ENCODE measurements at places on chromosomes 4 and X. TPM values are rescaled to one million over a fixed set of nuclear protein-coding genes. Genes with fewer than 3 reads are reported as not detected.
A peak's percentile ranks its signal among the peaks of the same experiment; 100 is the strongest.

CXCL11 gene
- total RNA-seq, result not detected

GRCh38 chr4:81214144-81214880 lies 710 bp downstream of the PRKG2 start:
- peak overlapping the region; percentile 67 for H3K27ac ChIP-seq
- H3K4me3 ChIP-seq, result peak overlapping the region; percentile 70
- peaks cover 4% of the 10 kb centered on the region for H3K4me1 ChIP-seq
- DNase-seq, result no peak
- H3K27me3 ChIP-seq, result peaks cover 4% of the 10 kb centered on the region

H2BW2 gene
- total RNA-seq, result not detected

- no peak overlapping the region for H3K27ac ChIP-seq
- DNase-seq, result no peak
- H3K27me3 ChIP-seq, result no peaks in the 10 kb centered on the region
Measured at GRCh38 chr4:166981847-166982246, 252.4 kb downstream of the SPOCK3 start.

- no peaks in the 10 kb centered on the region for H3K4me1 ChIP-seq
- H3K4me3 ChIP-seq, result no peak overlapping the region
- H3K27me3 ChIP-seq, result no peaks in the 10 kb centered on the region
- H3K36me3 ChIP-seq, result no peaks in the 10 kb centered on the region
Measured at GRCh38 chrX:131402124-131402811, 113.2 kb upstream of the IGSF1 start.

GRCh38 chrX:77565278-77565677 lies 118.1 kb downstream of the FGF16 start:
- H3K4me3 ChIP-seq, result no peak overlapping the region
- no peaks in the 10 kb centered on the region for H3K4me1 ChIP-seq
- no peak overlapping the region for H3K27ac ChIP-seq

GRCh38 chrX:114152130-114152529 lies 431.8 kb upstream of the HTR2C start:
- H3K4me1 ChIP-seq, result no peaks in the 10 kb centered on the region
- no peak overlapping the region for H3K4me3 ChIP-seq
- DNase-seq, result no peak
- H3K36me3 ChIP-seq, result no peaks in the 10 kb centered on the region

- H3K27me3 ChIP-seq, result no peaks in the 10 kb centered on the region
- H3K4me3 ChIP-seq, result no peak overlapping the region
Measured at GRCh38 chr4:87053802-87054767, 119.3 kb downstream of the AFF1 start.

DNA sequence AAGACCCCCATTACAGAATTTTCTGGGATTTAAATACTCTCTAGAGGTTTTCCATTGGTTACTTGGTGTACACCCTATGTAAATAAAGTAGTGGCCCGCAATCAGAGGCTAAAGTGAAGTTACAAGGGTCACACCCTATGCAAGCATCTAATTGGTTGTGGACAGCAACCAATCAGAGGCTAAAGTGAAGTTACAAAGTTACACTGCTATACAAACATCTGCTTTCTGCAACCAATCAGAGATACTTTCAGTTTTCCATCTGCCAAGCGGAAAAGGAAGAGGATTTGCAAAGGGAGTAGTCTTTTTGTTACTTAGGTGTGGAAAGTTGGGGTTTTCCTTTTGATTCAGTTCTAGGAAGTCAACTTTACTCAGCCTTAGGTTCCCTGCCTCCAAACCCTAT lies 2.0 kb upstream of the ATRX start:
- no peak for DNase-seq
- no peak overlapping the region for H3K27ac ChIP-seq
- peak overlapping the region; percentile 51 for H3K4me3 ChIP-seq

N4BP2 gene
- 7.7 TPM for total RNA-seq

ADAMTS3 gene
- 0.18 TPM for total RNA-seq

DNA sequence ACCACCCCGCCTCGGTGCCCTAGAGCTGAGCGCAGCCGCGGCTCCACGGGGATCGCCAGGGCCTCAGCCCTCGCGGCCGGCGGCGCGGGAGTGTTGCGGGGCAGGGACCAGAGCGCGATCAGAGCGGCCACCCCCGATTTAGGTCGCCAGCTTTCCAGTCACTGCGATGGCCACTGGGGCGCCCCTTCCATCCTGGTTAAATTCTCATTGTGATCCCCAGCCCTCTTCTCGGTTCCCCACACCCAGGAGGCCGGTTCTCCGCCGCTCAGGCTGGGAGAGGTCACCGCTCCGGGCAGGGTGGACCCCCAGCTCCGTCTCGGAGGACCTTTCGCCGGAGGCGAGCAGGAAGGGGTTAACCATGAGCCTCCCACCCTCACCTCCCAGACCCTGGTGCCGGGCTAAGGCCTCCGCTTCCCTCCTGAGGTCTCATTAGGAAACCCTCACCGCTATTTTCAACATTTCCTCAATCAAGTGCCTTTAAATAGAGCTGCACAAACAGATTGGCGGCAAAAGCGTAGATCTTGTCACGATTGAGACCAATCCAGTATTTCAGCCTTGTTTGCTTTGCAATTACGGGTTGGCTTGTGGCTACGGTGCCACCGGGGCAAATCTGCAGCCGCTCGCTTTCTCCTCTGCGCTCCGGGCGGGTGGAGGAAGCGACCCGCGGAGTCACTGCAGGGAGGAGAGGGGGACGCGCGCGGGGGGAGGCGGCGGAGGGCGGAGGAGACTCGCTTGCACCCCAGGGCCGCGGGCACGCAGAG lies 8.3 kb upstream of the HAND2 start:
- no peaks in the 10 kb centered on the region for H3K36me3 ChIP-seq
- peaks cover 45% of the 10 kb centered on the region for H3K27me3 ChIP-seq
- no peak for DNase-seq
- H3K4me1 ChIP-seq, result peaks cover 17% of the 10 kb centered on the region
- no peak overlapping the region for H3K27ac ChIP-seq
- H3K4me3 ChIP-seq, result peak overlapping the region; percentile 31

DNA sequence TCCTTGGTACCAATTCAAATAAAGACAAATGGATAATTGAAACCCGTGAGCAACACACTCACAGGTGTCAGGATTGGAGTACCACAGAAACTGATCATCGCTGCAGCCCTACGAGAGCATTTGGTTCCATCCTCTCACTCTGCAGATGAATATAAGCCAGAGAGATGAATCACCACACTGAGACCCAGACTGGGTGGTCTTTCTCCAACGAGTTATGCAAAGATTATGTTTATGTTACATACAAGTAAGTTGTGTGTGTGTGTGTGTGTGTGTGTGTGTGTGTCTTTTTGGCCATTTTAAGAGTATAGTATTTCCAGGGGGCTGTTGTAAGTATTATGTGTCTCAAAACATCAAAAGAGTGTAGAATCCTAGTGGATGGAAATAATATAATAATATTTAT lies 329.5 kb upstream of the ZFP42 start:
- no peaks in the 10 kb centered on the region for H3K36me3 ChIP-seq
- no peaks in the 10 kb centered on the region for H3K4me1 ChIP-seq
- H3K27me3 ChIP-seq, result no peaks in the 10 kb centered on the region
- H3K27ac ChIP-seq, result no peak overlapping the region
- H3K4me3 ChIP-seq, result no peak overlapping the region

SLC10A7 gene
- 13.9 TPM for total RNA-seq

- no peaks in the 10 kb centered on the region for H3K36me3 ChIP-seq
- peaks cover 3% of the 10 kb centered on the region for H3K4me1 ChIP-seq
- H3K4me3 ChIP-seq, result no peak overlapping the region
- H3K27ac ChIP-seq, result no peak overlapping the region
- no peak for DNase-seq
Measured at GRCh38 chr4:52187603-52188002, 136.5 kb downstream of the SPATA18 start.

DNA sequence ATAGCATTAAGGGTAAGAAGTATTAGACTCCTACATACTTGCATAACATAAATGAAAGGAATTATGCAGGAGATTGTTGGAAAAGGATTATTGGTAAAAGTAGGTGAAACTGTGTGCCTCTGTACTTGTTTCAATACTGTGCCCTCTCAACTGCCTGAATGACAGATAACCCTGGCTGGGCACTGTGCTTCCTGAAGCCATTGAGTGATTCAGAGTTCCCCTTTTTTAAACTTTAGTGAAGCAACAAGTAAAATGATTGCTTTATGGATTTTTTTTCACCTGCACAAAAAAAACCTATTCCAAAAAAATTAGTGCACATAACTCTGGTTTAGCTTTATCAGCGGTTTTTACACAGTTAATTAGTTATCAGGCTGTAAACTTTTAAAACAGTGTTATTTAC lies 204.8 kb downstream of the TRAM1L1 start:
- DNase-seq, result no peak
- H3K27me3 ChIP-seq, result no peaks in the 10 kb centered on the region
- H3K4me1 ChIP-seq, result no peaks in the 10 kb centered on the region
- no peak overlapping the region for H3K4me3 ChIP-seq
- no peaks in the 10 kb centered on the region for H3K36me3 ChIP-seq

IL21 gene
- not detected for total RNA-seq

CYTL1 gene
- 2.5 TPM for total RNA-seq

GRIA2 gene
- not detected for total RNA-seq

DNA sequence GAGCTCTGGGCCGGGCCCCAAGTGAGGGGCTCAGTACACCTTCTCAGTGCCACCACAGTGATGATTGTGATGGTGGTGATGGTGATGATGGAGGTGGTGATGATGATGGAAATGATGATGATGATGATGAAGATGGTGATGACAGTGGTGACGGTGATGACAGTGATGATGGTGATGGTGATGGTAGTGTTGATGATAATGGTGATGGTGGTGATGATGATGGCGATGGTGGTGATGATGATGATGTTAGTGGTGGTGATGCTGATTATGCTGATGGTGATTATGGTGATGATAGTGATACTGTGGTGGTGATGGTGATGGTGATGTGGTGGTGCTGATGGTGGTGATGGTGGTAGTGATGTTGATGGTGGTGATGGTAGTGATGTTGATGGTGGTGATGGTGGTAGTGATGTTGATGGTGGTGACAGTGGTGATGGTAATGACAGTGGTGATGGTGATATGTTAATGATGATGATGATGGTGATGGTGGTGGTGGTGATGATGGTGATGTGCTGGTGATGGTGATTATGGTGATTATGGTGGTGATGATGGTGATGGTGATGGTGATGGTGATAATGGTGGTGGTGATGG lies 29.9 kb downstream of the HMX1 start:
- H3K27ac ChIP-seq, result no peak overlapping the region
- peaks cover 73% of the 10 kb centered on the region for H3K27me3 ChIP-seq

DNA sequence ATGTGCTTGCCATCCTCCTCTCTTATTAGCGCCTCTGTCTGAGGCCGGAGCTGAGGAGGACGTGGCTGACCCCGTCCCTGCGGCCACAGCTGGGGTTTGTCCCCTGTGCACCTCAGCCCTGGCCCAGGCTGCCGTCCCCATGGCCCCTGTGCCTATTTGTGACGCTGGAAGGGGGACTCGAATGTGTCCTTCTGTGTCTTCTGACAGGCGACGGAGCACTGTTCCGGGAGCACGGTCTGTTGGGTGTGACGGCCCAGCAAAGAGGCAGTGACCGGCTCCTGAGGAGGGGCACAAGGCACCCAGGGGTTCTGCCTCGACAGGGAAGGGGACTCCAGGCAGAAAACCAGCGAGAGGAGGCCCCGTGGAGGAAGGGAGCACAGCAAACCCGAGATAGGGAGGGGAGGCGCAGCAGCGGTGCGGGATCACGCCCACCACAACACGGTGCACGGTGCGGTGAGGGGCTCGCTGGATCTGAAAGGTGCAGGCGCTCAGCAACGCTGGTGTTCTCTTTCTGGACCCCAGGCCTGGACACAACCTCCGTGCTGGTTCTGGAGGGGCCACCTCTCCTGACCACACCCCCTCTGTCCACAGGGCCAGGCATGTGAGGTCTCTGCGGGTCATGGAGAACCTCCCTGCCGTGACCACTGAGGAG lies 5.6 kb downstream of the SH3TC1 start:
- H3K27ac ChIP-seq, result no peak overlapping the region
- H3K36me3 ChIP-seq, result no peaks in the 10 kb centered on the region
- DNase-seq, result no peak
- H3K4me1 ChIP-seq, result peaks cover 32% of the 10 kb centered on the region

ASB12 gene
- not detected for total RNA-seq

GRCh38 chr4:152850377-152850776 lies 70.6 kb downstream of the ARFIP1 start:
- no peaks in the 10 kb centered on the region for H3K4me1 ChIP-seq
- DNase-seq, result peak; percentile 5
- H3K36me3 ChIP-seq, result no peaks in the 10 kb centered on the region
- no peak overlapping the region for H3K27ac ChIP-seq
- no peak overlapping the region for H3K4me3 ChIP-seq

KLKB1 gene
- total RNA-seq, result not detected

Measured in esophagus squamous epithelium (tissue), 5 donors.